AG04450 (cell line): ENCODE measurements at places on chromosomes 5 and 9.

- no peak for DNase-seq
Observed at GRCh38 chr9:96068511-96068910, 193.0 kb downstream of the ERCC6L2 start.

GRCh38 chr9:22009506-22009867, 382 bp upstream of the CDKN2B start:
- no peak for DNase-seq

DNA sequence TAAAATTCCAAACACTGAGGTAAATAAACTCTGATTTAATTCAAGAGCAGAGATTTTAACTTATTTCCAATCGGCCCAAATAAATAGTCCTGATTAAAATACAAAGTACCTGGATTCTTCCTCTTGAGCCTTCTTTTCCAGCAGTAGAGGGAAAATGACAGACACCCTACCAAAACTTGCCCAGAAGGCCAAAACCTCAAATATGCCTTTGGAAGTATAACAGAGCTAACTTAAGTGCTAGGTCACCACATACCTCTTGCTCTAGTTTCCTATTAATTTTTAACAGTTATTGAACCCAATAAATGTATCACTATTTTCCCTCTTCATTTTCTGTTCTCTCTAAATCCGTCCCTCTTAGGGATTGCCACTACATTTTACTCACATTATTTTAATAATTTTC, 1.4 kb downstream of the BAAT start:
- DNase-seq: no peak

DNA sequence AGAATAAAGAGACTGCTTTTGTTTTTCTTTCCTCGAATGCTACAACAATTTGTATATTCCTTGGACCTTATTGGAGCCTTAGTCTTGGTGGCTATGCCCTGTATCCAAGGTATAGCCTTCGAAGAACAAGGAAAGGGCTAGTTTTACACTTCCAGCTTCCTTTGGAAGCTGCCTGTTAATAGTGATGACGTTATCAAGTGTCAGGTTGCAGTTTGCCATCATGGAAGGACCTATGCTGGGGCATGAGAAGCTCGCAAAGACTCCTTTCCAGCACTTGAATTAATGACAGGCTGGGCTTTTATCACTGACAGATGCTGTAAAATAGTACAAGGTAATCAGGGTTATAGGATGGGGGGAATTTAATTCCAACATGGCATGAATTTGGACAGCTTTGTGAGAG, 157.9 kb downstream of the KDM4C start:
- no peak for DNase-seq

DNA sequence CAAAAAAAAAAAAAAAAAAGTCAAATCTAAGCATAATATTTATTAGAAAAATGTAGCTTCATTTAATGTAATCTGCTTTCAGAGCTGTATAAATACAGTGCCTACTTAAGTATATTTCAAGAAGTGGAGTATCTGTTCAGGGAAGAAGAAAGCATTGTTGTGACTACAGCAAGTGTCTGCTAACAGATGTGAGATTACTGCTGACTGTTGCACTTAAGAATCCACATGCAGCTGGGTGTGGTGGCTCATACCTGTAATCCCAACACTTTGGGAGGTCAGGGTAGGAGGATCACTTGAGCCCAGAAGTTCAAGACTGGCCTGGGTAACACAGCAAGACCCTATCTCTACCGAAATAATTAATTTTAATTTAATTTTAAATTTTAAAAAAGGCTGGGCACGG, 19.0 kb downstream of the KDM3B start:
- no peak for DNase-seq

- DNase-seq: no peak
Observed at GRCh38 chr9:86526021-86526420, 171.8 kb upstream of the TUT7 start.

DNA sequence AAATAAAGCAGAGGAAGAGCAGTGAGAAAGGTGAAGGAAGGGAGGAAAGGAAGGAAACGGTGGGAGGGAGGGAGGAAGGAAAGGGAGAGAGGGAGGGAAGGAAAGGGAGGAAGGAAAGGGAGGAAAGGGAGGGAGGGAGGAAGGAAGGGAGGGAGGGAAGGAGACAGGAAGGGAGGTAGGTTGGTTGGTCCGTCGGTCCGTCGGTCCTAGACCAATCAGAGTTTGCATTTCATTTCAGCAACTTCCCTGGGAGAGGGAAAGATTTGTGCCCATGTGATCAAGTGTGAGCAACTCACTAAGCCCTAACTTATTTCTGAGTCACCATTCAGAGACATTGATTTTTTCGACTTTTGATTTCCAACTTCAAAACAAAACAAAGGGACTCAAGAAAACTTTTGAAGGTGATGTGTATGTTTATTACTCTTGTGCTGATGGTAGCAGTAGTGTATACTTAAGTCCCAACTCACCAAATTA, 18.8 kb downstream of the NANS start:
- peak; percentile 26 for DNase-seq

DNA sequence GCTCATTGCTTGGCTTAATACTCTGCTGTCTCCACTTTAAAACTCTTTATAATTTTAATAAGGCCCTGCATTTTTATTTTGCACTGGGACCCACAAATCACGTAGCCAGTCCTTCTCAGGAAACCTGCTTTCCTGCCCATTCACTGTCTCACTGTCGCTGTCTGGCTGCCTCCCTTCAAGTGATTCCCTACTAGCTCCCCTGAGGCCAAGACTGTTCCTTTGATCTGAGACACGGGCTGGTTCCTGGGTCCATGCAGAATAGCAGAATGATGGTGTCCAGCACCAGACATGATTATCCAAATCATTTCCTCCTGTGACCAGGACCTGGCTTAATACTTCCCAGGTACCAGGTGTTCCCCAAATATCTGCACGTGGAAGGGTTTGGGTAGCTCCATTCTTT, 597.1 kb upstream of the KLF4 start:
- no peak for DNase-seq

DNA sequence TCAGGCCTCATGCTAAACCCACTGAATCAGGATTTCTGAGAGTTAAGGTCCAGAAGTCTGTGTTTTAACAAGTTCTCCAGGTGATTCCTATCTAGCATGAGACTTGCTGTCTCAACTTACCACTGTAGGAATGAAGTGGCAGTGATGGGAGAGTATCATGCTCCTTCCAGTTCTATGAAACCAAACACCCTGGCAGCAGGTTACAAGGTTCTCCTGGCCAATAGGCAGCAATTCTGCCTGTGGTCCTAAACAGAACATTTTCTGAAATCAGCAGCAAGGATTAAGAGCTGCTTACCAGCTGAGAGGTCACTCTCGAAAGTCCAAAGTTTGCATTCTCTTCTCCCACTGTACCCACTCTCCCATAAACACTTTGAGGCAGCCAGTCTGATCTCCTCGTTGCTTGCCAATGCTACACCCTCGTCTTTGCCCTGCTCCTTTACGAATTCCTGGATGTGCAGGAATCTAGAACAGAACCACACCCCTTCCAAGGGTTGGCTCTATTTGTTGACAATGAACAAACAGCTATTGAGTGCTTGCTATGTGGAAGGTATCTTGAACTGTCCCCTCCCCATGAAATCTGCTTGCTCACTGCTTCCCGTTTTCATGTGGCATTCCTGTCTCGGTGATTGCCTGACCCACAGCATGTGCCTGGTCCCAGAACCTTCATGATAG, 100.5 kb downstream of the TMEM174 start:
- DNase-seq: no peak

- no peak for DNase-seq
Observed at GRCh38 chr9:136726118-136726517, 13.7 kb downstream of the DIPK1B start.

GRCh38 chr5:164060786-164061355, 555.5 kb downstream of the MAT2B start:
- no peak for DNase-seq

GRCh38 chr5:173143567-173143966, 764 bp upstream of the BNIP1 start:
- no peak for DNase-seq

DNA sequence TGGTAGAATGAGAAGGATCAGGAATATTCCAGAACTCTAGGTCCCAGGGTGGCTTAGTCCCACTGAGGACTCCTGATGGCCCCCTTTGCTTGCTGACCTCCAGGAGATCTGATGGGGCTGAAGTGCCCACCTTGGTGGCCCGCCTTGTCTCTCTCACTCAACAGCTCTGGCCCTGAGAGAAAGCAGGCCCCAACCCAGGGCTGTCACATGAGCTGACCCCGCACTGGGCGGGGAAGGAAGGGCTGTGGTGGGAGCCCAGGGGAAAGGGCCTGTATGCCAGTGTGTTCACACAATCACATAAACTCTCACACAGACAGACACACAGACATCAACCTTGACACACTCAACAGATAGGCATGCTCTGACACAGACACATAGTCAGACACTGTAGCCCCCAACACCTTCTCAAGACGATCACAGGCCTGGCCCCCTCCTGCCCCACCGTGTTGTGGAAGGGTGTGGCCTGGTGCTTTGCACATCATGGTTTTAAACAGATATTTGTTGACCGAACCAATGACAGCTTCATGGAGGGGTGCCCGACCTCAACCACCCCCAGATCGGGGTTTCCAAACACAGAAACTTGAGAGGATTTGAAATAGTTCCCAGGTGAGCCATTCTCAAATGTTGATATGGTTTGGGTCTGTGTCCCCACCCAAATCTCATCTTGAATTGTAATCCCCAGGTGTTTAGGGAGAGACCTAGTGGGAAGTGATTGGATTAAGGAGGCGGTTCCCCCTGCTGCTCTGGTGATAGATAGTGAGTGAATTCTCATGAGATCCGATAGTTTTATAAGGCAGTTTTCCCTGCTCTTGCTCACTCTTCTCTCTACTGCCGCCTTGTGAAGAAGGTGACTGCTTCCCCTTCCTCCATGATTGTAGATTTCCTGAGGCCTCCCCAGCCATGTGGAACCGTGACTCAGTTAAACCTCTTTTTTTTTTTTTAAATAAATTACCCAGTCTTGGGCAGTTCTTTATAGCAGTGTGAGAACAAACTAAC, 48.5 kb upstream of the HAND1 start:
- DNase-seq: no peak

GRCh38 chr9:132049323-132049882, 30.3 kb downstream of the MED27 start:
- DNase-seq: no peak

GRCh38 chr9:117407436-117408022, 7.3 kb downstream of the ASTN2 start:
- DNase-seq: no peak

DNA sequence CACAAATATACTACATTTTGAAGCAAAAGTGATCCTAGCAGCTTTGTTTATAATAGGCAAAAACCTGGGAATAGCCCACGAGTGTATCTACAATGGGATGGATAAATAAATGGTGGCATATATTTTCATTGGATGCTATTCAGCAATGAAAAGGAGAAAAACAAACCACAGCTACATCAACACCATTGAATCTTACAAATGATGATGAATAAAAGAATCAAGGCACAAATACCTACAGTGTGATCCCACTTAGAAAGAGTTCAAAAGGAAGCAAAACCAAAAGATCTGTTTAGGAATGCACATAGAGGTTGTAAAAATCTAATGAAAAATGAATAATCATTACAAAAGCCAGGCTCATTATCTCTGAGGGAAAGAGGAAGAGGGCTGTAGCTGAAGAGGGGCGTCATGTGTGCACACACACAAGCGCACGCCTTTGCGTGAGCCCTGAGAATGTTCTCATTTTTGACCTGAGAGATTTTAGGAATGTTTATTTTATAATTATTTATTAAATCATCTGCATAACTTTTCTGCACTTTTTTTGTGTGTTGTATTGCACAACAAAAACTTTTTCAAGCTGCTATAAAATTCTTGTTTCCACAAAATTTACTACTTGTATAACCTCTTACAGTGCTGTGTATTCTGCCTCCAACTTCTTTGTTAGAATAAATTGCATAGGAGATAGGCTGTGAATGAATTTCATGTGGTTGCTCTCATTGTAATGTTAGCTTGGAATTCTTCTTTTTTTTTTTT, 5.9 kb upstream of the RHOBTB3 start:
- DNase-seq: no peak

DNA sequence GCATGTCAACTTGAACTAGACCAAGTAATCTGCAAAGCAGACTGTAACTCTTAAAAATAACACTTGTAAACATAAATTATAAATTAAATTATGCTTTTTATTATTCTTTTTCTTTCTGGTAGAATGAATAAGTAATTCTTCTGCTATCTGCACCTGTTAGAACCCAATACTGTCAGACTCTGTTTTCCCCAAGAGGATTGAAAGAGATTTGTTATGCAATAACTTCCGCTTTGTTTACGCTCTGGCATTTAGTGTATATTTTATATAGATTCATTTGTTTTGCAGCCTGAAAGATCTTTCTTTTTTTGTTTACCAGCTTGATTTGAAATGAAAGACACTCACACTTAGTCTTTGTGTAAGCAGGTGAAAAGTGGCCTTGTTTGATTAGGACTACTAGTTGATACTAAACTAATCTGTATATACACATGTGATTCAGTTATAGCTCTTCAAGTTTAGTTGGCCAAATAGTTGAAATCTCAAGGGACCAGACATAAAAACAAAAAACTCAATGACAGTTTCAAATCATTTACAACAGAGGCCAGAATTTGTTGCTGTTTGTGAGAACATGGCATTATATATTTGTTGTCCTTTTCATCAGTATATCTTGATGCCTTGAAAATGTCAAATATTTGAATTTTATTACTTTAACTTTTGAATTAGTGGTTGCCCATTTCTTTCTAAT, 155.8 kb downstream of the PBX3 start:
- no peak for DNase-seq

DNA sequence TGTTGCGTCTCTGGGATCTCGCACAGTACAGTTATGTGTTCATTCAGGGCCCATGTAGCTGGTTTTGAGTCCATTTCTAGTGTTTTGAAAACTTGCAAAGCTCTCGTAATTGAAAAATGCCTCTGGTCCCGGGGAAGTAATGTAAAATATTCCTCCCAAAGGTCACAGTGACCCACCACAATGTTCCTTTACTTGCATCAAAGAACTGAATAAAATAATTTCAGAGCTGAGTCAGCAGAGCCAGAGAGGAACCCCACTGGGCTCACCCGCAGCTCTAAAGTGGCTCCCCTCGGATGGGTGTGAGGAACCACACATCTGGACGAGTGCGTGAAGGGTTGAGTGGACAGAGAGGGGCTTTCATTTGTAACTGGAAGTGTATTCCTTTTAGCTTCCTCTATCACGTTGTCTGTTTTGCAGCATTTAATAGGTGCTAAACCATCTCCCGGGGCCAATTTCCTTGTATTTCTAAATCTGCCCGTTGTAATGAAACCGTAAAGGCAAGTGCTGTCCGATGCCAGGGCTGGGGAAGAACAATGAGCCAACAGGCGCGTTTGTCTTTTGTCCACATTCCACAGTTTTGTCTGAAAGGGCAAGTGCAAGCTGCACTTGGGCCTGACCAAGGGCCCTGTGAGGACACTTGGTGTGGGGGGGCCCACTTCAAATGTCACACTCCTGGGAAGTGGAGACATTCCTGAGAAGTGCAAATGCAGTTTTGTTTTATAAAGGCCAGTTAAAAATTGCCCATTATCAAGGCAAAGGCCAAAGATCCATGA, 29.9 kb downstream of the COL5A1 start:
- no peak for DNase-seq

GRCh38 chr5:72599065-72599433, 91.8 kb upstream of the ZNF366 start:
- DNase-seq: no peak

GRCh38 chr5:79149433-79149832, 37.8 kb downstream of the BHMT start:
- no peak for DNase-seq

GRCh38 chr9:20187318-20187717, 398.5 kb upstream of the SLC24A2 start:
- DNase-seq: no peak
